NCI-H187 (cell line): ENCODE measurements at places on chromosomes 6 and 20.

DNA sequence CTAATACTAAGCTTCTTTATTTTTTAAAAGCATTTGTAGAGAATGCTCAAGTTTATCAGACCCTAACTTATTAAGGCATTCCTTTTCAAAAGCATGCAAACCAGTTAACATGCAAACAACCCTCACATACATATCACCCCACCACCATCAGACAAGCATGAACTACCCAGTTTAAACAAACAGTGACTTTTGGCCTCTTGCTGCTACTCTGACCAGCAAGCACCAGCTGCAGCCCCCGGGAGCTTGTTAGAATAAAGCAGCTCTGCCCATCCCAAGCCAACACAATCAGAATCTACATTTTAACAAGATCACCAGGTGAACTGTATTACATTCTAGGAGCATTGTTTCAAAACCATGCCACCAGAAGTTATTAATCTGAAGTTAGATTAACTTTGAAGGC, 5.9 kb upstream of the NUP153 start:
- no peak for DNase-seq

- DNase-seq, result no peak
Observed at GRCh38 chr6:100665041-100665380, 200.3 kb upstream of the SIM1 start.

GRCh38 chr6:53458105-53458866, 86.6 kb downstream of the GCLC start:
- DNase-seq, result no peak

GRCh38 chr6:166852451-166852975, 103.8 kb downstream of the RNASET2 start:
- no peak for DNase-seq

DNA sequence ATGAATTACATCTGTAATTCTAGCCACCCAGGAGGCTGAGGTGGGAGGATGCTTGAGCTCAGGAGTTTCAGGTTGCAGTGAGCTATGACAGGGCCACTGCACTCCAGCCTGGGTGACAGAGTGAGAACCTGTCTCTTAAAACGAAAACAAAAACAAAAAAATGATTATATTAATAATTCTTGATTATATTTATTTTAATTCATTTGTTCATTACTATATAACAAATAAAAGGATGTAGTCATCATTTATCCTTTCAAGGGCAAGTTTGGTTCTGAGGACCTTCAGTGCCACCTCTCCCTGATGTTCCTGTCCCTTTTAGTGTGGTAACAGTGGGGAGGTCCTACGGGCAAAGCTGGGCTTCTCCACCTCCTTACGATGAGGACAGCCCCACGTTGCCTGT, 167.1 kb upstream of the SCGN start:
- DNase-seq, result no peak

GRCh38 chr6:79468116-79468515, 69.1 kb downstream of the LCA5 start:
- no peak for DNase-seq
